Motor neuron (in vitro differentiated cells): ENCODE measurements at places on chromosomes 7 and 10. TPM values are rescaled to one million over a fixed set of nuclear protein-coding genes. Genes with fewer than 3 reads are reported as not detected.
A peak's percentile ranks its signal among the peaks of the same experiment; 100 is the strongest.

DNA sequence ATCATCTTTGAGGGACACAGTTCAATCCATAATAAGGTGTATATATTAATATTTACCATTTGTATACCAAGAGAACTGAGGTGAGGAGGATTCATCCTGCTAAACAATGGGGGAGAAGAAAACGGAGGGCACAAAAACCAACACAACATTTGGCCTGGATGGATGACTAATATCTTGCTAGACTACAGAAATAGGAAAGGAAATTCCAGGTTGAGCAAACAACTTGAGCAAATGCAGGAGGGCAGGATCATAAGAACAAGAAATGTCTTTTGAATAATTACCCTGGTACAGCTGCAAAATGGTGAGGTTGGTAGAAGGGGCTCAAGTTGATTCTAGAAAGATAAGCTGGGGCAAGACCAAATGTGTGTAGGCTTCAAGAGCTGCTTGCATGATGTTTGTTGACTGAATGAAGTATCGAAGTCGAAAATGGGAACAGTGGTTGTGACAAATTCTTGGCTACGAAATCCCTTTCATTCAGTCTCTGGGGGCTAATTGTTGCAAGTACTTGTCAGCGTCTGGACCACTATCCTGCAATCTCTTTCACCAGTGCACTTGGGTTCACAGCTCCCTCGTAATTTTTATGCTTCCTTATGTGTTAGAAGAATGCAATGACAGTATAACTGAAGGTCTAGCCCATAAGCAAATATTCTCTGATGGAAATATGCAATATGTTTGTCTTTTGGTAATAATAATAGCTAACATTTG, 176.2 kb downstream of the PTEN start:
- ATAC-seq: no peak

Gene ITGA8
- 0.88 and 1.4 TPM in 2 replicates for total RNA-seq

Gene MLXIPL
- total RNA-seq: 8.1 and 13.1 TPM in 2 replicates

- ATAC-seq: peak; percentile 85
These were observed 163.4 kb upstream of the MKLN1 start for GRCh38 chr7:131164025-131164925.

Gene ZPBP
- total RNA-seq: not detected in 2 replicates

DNA sequence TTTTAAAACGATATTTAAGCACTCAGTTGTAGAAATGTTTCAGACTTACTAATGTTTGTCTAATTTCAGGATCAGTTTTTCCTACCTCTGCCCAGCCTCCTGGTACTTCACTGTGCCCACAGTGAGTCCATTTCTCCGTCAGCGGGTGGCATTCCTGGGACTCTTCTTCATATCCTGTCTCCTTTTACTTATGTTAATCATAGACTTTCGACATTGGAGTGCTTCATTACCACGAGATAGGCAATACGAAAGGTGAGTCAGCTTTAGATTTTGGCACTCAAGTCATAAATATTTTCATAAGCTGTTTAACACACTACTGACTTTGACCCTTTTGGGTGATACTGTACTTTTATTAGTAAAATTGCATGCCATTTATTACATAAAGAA, 2.1 kb downstream of the ENTPD7 start:
- ATAC-seq: no peak

Gene CALCR
- total RNA-seq: 0.05 TPM in 1 of 2 replicates, not detected in the other

DNA sequence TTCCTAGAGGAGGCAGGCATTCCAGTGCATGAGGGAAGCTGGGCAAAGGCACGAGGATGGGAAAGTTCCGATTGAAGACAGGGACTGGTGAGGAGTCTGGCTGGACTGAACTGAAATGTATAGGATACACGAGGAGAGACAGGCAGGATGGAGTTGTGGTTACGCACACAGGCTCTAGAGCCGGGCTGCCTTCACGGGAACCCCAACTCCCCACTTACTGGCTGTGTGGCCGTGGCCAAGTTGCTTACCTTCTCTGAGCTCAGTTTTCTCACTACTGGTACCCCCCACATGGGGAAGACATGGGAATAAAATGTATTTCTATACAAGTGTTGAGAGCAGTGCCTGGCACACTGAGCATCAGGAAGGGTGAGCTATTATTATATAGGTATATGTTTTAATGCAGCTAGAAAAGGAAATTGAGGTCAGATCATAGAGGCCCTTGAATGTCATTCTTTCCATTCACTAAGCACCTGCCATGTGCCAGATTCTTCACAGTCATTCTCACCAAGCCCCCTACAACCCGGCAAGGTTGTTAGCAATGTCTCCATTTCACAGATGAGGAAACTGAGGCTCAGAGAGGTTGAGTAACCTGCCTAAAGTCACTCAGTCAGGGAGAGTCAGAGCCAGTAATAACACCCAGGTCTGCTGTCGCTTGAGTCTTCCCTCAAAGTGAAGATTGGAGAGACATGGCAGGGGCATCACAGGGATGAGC, 9.7 kb downstream of the CHST3 start:
- ATAC-seq: no peak

DNA sequence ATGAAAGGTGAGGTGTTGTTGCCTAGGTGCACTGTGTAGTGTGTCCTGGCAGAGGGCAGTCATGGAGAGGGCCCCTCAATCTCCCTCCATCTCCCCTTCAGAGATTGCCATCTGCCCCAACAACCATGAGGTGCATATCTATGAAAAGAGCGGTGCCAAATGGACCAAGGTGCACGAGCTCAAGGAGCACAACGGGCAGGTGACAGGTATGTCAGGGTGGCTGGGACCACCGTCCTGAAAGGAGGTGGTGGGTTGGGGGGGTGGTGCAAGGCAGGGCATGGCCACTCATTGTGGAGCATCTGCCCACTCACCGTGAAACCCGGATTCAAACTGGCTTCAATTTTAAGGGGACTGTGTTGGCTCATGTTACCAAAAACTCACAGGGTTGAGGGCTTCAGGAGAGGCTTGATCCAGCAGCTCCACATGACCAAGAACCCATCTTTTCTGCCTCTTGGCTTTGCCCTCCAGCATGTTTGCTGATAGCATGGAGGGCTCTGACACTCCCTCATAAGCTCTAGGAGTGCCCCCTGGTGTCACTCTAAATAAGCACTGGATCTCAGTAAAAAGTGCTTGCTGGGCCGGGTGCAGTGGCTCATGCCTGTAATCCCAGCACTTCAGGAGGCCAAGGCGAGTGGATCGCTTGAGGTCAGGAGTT, 12.2 kb downstream of the ARPC1B start:
- peak; percentile 13 for ATAC-seq

Gene LHFPL3
- 3.5 TPM in 2 replicates for total RNA-seq

GRCh38 chr10:110306452-110306768, 1.7 kb upstream of the SMNDC1 start:
- ATAC-seq: no peak

DNA sequence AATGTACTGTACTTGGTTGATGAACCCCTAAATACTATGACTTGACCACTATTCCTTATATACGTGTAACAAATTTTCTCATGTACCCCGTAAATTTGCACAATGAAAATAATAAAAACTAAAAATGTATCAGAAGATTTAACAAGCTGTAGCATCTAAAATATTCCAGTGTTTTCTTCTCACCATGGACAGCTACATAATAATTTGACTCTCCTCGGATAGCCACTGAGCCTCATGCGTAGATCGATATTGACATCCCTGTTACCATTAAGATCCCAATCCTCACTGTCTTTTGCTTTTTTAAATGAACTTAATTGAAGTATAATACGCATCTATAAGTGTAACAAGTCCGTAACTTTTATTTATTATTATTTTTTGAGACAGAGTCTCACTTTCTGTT, 179.7 kb upstream of the C7orf33 start:
- no peak for ATAC-seq

DNA sequence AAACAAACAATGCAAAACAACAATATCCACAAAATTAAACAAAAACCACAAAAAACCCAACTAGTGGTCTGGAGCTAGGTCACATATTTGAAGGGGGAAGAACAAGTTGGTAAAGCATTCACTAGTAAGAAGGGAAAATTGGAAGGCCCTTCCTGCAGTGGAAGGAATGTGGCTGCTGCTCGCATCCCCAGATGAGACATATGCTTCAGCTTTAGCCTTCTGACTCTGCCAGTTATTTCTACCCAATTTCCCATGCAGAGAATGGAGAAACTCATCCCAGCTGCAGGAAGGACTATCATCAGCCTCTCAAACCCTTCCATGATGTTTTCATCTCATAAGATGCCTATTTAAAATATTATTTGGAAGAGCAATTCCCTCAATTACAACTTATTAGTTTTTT, 176.6 kb downstream of the BMPER start:
- ATAC-seq: no peak

Gene SPDYE8
- 0.33 and 0.36 TPM in 2 replicates for total RNA-seq

Gene ABCA13
- 1.4 and 1.8 TPM in 2 replicates for total RNA-seq

GRCh38 chr7:53740971-53741370, 705.5 kb downstream of the POM121L12 start:
- no peak for ATAC-seq

DNA sequence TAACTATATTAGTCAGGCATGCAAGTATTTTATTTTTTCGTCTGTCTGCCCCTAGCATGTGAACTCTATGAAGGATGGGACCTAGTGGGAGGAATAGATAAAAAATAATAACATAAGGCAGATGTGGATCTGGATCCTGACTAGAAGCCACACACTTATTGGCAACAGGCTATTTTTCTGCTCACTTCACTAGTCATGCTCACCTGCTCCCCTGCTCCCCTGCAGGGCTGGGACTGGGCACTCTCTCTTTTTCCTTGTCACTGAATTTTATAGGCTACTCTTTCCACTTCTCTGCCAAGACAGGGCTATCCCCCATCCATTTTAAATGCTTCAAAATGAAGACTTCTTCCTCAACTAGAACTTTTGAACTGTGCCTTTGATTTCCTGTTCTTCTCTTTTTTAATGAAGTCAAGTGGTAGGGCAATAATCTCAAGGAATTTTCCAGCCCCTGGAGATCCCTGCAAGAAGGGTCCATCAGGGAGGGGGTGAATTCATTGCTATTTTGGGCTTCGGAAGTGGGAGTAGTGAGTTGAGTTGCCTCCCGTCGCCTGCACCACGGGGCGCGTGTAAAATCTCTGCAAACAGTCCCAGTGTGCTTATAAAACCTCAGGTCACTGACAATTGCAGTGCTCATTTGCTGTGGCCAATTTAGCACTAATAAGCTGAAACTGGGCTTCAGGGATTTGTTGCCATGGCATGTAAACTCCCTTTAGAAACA, 156.7 kb upstream of the NPVF start:
- no peak for ATAC-seq

Gene EPHB6
- 3.2 and 4.5 TPM in 2 replicates for total RNA-seq

DNA sequence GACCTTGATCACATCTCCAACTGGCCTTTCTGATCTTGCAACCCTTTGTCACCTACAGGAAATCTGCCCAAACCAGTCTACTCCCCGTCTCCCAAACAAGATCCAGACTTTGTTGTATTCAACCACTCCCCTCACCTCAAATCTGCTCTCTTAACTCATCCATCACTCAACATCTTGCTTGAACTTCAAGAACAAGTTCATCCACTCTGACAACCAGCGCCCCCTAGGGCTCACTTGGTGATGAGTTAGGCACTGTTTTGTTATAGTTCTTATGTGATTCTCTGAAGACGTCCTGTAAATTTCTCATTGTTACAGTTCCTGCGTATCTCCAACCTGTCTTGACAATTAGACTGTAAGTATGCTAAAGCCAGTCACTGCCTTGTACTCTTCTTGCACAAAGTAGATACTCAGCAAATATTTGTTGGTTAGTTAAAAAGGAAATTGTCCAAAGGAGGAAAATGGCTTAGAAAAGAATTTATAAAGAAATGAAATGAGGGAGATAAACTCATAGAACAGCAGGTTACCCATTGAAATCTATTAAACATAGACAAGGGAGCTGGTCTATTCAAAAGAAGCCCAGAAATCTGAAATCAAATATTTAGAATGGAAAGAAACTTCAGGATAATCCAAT, 5.3 kb downstream of the FRMD4A start:
- ATAC-seq: no peak

DNA sequence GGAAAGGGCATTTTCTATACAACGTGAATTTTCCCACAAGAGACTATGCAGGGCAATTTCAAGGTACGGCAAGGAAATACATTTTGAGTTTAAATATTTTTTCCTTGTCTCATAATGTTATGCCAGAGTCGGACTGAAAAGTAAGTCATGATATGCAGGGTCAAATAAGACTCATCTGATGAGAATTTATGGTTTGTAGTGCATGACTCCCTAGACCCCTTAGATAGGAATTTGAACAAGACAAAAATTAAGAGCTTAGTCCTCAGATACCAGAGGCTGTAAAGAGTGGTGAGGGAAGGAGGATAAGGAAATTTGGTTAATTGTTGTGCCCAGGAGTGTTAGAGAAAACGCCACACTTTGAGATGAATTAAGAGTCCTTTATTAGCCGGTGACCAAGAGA, 616.6 kb downstream of the XPNPEP1 start:
- ATAC-seq: no peak

DNA sequence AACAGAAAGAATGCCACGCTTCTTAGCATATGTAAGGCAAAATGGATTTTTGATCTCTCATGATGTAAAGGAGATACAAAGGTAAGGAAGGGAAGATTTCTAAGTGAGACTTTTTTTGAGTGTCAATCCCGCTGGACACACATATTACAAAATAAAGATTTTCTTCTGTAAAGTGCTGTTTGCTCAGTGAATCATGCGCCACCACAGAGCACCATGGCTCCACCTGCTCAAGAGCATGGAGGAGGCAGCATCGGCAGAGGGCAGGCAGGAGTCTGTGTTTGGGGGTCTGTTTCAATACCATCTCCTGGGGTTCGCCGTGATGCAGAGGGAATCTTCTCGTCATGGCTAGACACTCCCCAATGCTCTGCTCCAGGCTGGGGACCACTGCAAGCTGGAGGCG, 83.5 kb downstream of the ALOX5 start:
- no peak for ATAC-seq

DNA sequence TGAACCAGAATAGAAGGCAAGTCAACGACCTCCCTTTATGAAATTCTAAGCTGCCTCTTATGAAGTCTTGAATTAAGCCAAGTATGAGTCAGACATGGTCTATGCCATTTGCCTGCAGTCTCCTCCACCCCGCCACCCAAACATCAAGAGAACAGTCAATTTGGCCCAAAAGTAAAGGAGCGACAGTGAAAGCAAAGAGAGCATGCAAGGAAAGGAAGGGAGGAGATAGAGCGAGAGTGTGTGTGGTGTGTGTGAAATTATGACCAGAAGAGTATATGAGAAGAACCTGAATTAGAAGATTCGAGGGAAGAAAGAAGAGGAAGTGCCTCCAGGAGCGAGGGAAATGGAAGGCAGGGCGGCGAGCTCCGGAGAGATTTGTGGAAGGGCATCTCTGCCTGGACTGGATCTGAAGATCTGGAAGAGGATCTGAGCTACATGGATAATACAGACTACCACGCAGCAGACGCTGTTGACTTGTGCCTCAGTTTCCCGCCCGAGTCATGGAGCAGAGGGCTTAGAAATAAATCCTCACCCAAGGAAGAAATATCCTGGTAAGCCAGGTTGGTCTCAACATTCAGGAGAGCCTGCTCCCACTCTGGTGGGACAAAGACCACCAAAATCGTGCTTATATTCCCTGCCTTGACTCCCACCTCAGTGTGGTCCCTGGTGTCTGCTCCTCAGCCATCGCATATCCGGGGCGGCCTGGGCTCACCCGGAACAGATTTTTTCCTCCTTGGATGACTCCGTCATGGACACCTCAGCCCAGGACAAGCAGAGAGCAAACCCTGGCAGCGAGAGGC, 459 bp downstream of the ZDHHC6 start:
- ATAC-seq: no peak

- ATAC-seq: no peak
These were observed at the start of gene STK31 for GRCh38 chr7:23710000-23710399. Gene STK31, plus strand, starts transcription at chr7:23710219. Its CDS starts 67 bp downstream, at chr7:23710286.

Gene BET1
- 19.8 and 21.6 TPM in 2 replicates for total RNA-seq

- no peak for ATAC-seq
These were observed 19.6 kb downstream of the SGMS1 start for GRCh38 chr10:50604049-50604640.
